Fibroblast of skin of left biceps (primary cell): ENCODE measurements at places on chromosomes 7 and 10.
A peak's percentile ranks its signal among the peaks of the same experiment; 100 is the strongest.

DNA sequence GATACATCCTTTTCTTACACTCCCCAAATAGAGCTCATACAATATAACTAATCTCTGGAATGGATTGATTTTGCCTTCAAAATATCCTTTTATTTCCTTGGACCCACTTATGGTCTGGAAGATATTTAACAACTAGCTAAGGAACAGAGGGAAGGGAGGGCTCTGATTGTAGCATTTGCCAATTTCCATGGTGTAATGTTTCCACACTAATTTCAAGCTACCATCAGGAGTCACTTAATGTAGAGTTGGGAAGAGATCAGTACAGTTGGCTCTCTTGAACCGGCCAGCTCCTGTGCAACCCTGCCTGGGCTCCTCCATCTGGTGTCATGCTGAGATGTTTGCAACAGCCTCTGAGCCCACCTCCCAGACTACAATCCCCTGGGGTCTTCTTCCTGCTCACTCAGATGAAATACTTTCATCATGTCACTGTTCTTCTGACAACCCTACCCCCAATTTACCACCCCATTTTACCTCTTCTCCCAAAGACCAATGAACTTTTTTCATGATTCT lies 8.0 kb upstream of the IL6 start:
- no peak for DNase-seq

DNA sequence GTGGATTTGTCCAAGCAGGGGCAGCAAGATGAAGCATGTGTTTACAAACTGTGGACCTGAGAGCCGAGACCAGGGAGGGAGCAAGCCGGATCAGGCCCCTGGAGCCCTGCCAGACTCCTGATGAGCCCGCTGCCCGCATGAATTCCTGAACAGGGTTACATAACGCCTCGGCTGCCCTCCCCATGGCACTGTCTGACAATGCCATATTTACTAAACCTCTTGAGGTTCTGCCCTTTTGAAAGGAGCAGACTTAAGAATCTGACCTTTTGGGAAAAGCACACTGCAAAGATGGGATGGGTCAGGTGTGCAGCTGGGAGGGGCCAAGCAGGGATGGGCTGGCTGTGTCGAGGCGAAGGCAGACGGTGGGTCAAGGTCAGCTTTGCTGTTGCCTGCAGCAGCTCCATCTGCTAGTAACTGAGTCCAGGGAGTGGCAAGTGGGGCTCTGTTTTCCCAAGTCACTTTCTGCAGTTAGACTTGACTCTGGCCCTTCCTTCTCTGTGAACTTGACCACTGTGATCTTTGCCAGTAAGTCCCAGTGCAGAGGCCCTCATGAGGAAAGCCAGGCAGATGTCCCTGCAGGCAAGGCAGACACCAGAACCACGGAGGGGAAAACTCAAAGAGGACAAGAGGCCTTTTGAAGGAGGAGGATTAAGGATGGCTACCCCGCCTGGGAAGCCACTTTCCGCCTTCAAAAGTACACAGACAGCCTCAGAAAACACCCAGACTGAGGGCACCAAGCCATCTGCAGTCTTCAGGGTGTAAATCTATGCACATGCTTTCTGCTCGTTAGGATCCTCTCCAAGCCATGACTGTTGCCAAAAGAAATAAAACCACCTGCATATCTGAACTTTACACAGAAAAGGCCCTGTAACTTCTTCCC lies 175.8 kb downstream of the TNS3 start:
- peak; percentile 6 for DNase-seq

DNA sequence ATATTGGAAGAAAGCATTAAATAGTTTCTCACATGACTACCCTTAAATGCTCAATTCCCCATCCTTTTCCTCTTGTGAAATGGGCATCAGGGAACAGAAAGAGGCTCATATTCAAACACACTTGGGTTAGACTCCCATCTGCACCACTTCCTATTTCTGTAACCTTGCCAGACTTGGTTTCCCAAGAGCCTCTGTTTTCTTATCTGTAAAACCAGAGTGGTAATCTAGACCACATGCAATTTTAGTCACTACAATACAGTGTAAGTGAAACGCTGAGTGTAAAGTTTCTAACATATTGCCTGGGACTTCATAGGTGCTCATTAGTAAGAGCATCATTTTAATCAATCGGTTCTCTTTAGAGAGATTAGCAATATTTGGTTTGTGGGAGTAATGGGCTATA lies 136.3 kb downstream of the SORCS1 start:
- DNase-seq, result no peak

DNA sequence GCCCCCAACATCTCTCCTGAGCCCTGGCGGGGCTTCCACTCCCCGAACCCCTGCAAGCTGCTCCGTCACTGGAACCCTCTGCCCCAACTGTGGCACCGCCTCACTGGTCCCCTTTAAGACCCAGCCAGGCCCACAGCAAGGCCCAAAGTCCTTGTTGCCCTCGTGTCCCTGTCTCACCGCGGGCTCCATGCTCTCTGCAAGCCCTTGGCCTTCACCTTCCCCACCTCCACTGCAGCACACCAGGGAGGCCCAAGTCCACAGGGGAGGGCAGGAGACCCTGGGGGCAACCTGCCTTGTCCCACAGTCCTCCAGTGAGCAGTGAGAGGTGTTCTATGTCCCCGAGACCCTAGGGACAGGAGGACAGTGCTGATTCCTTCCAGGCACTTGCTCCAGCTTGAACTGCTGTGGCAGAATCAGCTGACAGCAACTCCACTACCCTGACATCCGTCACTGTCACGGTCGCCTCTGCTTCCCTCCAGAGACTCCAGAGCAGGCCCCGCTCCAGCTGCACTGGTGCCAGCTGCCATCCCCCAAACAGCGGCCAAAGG lies 105.3 kb downstream of the CYTH3 start:
- DNase-seq, result no peak

GRCh38 chr7:2217206-2217605 lies 15.5 kb downstream of the MAD1L1 start:
- no peak for DNase-seq

GRCh38 chr7:132531562-132531961 lies 44.7 kb downstream of the PLXNA4 start:
- no peak for DNase-seq

- DNase-seq, result no peak
These were observed 545.3 kb downstream of the LRMDA start for GRCh38 chr10:75976681-75977080.

GRCh38 chr10:48548531-48549135 lies 56.2 kb downstream of the ARHGAP22 start:
- DNase-seq, result no peak

DNA sequence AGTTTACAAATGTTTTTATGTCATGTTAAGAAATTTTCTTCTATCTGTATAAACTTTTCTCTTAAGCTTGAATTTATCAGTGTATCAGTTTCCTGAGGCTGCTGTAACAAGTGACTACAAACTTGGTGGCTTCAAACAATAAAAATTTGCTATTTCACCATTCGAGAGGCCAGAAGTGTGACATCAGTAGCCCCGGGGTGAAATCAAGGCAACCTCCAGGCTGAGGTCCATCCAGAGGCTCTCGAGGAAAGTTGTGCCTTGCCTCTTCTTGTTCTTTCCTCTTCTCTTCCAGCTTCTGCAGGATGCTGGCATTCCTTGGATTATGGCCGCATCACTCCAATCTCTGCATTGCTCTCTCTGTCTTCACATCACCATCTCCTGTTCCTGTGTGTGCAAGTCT lies 6.5 kb upstream of the BEND7 start:
- no peak for DNase-seq

GRCh38 chr10:36033808-36034207 lies 391.7 kb upstream of the FZD8 start:
- DNase-seq, result no peak

- peak; percentile 84 for DNase-seq
These were observed 250.3 kb downstream of the SNX13 start for GRCh38 chr7:17690030-17690429.

- DNase-seq, result no peak
These were observed 69.8 kb downstream of the PRKAG2 start for GRCh38 chr7:151806952-151807775.

GRCh38 chr7:145732521-145732920 lies 384.1 kb upstream of the CNTNAP2 start:
- DNase-seq, result no peak

GRCh38 chr7:137958470-137959431 lies 43.1 kb downstream of the CREB3L2 start:
- no peak for DNase-seq

DNA sequence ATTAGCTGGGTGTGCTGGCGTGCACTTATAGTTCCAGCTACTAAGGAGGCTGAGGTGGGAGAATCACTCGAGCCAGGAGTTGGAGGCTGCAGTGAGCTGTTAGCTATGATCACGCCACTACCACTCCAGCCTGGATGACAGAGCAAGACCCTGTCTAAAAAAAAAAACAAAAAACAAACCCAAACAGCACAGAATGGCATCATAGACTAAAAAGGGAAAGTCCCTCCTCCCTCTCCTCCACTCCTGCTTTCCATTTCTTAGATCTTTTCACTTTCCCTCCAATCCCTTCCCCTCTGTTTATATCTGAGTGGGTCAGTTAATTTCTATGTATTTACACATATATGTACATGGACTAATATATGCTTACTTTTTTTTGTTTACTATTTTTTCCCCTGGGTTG lies 10.4 kb upstream of the PIP4K2A start:
- DNase-seq, result no peak

GRCh38 chr7:135930565-135931461 lies 46.3 kb downstream of the MTPN start:
- peak; percentile 25 for DNase-seq

DNA sequence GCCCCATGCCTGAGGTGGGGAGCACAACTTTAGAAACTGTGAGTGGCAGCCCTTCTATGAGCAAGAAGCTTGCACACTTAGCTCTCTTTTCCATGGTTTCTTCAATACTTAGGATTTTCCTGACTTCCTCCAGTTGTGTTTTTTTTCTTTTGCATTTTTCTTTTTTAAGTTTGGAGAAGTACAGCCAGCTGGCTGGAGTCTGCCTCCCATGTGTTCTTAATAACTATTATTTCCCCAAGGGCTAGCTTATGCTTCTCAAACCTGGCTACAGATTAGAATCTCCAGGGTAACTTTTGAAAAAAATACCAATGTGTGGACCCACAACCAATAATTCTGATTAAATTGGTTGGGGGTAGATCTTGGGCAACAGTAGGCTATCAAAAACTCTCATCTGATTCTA lies 37.4 kb upstream of the MEOX2 start:
- no peak for DNase-seq

- DNase-seq, result no peak
These were observed 335.8 kb downstream of the FRMD4A start for GRCh38 chr10:13994932-13995331.

GRCh38 chr10:89266721-89267453 lies 15.3 kb upstream of the LIPA start:
- no peak for DNase-seq

DNA sequence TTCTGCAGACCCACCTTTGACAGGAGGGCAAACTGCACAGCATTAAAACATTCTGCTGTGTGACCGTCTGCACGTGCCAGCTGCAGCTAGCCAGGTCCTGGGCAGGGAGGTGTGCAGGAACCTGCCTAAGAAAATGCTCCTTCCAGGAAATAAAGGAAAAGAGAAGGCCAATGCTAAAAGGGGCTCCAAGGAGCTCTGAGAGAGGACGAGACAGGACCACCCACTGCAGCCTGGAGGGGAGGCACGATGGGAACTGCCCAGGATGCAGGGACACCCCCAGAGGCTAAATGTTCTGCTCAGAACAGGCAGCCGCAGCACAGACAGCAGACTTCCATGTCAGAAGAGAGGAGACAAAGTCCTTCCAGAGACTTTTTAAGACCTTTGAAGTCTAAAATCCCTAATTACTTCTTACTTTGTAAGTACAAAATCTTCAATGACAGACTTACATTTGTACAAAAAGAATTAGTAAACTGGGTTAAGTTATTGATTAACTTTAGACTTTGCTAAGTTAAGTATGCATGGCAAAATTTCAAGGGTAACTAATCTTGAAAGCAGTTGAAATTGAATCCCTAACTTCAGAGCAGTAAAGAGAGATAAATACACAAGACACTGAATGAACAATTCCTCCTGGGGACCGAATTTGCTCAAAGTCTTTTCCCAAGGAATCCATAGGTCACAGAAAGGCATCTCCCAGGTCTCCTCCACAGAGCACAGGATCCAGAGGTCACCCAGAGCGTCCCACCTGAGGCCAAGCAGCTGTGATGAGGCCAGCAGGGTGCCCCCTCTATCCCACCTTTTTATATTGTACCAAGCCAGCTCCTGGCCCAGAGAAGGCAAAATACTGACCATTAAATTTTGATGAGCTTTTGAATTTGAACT lies 21.5 kb downstream of the HSPA12A start:
- no peak for DNase-seq

GRCh38 chr10:26199841-26200240 lies 16.7 kb upstream of the GAD2 start:
- DNase-seq, result no peak

DNA sequence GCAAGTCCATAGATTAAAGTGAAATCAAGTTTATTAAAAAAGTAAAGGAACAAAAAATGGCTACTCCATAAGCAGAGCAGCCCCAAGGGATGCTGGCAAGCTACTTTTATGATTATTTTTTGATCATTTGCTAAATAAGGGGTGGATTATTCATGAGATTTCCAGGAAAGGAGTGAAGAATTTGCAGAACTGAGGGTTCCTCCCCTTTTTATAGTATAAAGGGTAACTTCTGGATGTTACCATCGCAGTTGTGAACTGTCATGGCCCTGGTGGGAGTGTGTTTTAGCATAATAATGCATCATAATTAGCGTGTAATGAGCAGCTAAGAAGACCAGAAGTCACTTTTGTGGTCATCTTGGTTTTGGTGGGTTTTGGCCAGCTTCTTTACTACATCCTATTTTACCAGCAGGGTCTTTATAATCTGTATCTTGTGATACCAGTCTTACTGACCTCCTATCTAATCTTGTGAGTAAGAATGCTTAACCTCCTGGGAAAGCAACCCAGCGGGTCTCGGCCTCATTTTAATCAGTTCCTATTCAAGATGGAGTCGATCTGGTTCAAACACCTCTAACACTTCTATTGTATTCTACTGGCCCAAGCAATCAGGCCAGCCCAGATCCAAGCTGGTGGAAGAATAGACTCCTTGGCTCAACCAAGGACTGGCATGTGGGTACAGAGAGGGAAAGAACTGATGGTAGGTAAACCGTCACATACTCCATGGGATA lies 87.9 kb upstream of the NPSR1 start:
- no peak for DNase-seq

DNA sequence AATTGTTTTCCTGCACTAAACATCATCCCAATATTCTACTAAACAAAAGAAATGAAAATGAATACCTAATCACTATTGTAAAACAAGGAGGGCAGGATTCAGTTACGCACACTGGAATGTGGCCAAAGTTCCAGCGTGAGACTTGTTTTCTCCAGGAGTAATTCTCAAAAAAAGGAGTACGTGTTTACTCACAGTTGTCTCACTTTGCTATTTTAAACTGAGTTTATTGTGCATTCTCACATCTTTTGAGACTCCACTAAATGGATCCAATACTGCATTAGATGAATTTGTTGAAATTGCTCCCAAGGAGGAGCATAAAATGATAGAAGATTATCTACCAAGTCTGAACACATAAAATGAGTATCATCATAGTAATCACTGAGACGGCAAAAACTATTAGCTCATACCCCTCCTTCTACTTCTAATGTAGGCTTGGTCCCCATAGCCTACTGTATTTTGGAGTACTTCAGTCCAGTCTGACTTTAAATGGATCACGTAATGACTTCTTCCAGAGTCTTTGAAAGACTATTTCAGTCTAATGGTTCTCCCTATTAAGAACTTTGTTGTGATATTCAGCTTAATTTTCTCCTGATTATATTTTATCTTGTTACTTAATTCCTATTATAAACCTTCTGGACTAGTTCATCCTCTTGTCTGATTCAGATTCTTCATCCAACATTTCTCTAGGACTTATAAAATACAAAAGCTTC lies 3.8 kb downstream of the GRM3 start:
- no peak for DNase-seq

- no peak for DNase-seq
These were observed 224.0 kb upstream of the GRB10 start for GRCh38 chr7:51006483-51007235.
